CD4-positive, alpha-beta T cell treated with Interleukin-12 subunit alpha and Interleukin-12 subunit beta, for 1 hour (primary cell): ENCODE measurements at places on chromosomes 2 and 18.
A peak's percentile ranks its signal among the peaks of the same experiment; 100 is the strongest.

DNA sequence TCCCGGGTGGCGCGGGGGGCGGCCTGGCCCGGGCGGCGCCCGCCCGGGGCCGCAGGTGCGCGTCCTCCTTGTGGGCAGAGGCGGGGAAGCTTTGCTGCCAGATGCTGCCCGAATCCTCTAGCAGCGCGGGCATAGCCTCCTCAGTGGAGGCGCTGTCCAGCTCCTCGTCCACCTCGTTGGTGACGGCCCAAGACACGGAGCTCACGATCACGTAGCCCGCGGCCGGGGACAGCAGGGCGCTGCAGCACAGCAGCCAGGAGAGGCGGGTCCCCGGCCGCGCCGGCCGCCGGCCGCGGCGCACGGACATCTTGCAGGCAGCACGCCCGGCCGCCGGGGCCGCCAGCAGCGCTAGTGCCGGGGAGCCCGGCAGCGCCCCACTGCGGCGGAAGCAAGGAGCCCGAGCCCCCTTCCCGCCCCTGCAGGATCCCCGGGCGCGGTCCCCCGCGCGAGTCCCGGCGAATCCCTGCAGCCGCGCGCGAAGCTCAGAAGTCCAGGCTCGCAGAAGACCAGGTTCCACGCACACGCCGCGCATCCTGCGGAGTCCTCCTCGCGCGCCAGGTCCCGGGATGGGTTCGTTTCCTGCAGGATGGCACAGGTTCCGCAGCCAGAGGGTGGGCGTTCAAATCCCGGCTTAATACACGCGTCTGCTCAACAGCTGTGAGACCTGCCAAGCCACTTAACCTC lies at the start of gene CREG2:
Gene CREG2 (minus strand): TSS at position 353 of the 684 bp plus-strand sequence. CDS start 46 bp downstream, at position 307.
- DNase-seq, result peak; percentile 59

- no peak for DNase-seq
Observed at GRCh38 chr2:63613391-63613901, 24.7 kb downstream of the MDH1 start.

GRCh38 chr2:64262071-64262470 lies 117.9 kb upstream of the PELI1 start:
- DNase-seq, result no peak

DNA sequence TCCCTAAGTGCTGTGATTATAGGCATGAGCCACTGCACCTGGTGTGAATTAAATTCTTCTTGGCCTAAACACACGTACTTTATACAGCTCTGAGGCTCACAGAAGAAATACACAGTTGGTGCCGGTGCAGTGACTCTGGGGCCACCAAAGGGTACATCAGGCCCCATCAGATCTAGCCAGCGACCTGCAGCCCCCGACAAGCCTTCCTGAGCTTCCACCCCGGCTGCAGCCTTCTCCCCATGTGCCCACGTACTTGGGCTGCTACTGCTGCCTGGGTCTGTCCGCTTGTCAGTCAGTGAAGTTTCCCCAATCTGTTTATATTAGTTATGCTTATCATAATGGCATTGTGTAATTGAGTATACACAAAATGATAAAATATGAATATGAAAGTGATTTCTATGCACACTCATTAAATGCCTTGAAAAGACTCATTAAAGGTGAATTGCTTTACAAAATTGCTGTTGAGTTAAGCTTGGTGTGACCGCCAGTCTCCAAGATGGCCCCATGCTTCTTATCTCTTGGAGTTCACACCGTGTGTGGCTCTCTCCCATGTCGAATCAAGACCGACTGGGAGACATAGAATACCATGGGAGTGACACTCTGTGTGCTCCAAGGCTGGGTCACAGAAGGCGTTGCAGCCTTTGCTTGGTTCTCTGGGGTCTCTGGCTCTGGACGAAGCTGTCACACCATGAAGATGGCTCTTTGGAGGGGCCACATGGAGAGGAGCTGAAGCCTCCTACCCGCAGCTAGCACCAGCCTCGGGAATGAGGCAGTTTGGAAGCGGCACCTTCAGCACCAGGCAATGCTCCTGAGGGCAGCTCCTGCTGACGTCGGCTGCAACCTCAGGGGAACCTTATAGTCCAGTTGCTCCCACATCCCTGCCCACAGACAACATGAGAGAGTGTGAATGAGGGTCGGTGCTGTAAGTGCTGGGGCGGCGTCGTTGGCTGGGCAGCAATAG lies 29.2 kb upstream of the HPCAL1 start:
- DNase-seq, result no peak

DNA sequence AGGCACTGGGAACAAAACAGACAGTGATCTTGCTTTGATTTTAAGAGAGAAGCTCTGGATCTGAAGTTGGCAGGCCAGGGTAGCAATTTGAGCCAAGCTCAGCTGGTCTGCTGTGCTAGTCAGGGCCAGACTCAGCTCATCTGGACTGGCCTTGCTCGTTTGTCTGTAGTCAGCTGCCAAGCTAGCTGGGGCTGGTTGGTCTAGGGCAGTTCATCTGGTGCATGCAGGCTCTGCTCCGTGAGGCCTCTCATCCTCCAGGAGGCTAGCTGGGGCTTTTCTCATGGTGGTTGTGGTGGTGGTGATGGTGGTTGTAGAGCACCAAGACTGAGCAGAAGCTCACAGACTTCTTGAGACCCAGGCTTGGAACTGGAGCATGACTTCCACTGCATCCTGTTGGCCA lies 10.3 kb downstream of the FBLN7 start:
- DNase-seq, result no peak

DNA sequence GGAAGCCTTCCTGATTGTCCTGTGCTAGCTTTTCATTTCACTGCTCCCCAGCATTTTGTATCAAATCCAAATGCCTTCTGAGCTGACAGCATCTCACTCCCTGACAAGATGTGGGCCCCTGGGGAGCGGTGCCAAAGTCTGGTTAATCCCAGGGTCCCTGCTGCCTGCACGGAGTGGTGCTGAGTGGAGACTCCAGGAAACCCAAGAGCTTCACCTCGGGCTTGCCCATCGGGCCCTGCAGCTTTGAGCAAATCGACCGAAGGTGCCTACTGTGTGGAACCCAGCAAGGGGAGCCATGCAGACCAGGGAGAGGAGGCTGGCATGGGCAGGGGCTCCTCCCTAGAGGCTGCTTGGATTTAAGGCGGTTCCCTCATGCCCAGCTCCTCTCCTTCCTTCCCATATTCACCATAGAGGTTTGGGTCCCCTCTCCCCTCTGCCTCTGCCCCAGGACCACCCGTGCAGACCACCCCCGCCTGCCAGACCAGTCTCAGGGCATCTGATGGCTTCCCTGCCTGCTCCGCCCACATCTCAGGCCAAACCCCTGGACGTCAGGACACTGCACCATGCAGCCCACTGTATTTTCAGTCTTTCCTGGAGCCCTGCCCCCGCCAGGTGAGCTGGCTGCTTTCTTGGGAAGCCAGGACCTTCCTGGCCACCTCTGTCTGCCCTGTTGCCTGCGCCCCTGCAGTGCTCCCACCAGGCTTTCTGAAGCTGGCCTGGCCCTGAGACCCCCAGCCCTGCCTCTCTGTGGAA lies 37.8 kb downstream of the RRM2 start:
- DNase-seq, result no peak

GRCh38 chr2:236641051-236641726 lies 71.6 kb downstream of the ACKR3 start:
- DNase-seq, result no peak

DNA sequence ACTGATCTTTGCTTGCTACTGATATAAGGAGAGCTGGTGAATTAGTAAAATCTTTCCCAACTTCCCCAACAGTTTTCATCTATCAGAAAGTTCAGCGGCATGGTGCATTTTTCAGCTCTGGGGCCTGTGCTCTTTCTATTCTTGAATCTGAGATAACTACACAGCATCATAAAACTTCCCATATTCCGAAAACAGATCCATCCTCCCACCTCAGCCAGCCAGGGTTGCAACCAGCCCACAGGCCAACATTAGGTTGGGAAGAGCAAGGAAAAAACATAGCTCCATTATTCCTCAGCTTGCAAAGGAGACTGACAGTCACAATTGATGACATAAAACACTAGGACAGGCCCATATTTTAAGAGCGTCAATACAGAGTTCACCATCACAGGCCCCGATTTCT lies 297.2 kb downstream of the SETBP1 start:
- no peak for DNase-seq

- no peak for DNase-seq
Observed at GRCh38 chr18:73563345-73563744, 584.3 kb downstream of the FBXO15 start.

GRCh38 chr2:100350661-100351185 lies 28.4 kb upstream of the LONRF2 start:
- no peak for DNase-seq

DNA sequence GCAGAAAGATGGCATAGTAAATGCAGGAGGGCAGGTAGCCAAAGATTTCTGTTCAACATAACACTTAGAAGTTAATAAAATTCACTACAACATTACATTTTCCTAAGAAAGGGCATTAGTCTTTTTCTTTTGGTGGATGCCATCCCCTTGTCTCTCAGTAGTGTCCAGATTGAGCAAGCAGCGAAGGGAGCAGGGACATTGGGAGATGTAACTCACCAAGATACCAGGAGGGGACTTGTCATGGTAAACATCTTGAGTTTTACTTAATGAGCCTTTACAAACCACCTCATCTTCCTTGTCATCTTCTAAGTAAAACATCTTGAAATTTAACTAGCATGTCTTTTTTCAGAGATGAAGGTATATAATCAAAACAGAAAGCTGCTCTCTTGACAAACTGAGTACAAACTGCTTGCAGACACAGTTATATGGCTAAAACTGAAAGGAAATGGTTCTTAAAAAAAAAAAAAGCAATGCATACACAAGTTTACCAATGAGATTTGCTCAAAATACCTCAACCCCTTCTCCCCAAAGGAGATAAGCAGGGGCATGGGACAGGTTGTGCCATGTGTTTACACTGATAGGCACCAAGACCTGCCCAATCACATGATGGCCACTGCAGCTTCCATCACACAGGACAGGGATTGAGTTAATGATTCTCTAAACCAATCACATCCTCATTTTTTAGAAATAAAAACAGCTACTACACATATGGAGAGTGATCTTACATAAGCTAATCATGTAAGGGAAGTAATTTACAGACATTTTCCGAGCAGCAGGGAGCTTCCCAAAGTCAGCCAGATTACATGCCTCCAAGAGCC lies 30.3 kb downstream of the LPIN2 start:
- peak; percentile 61 for DNase-seq

- no peak for DNase-seq
Observed at GRCh38 chr2:128439031-128439790, 120.5 kb upstream of the HS6ST1 start.

GRCh38 chr2:109533823-109534222 lies 79.9 kb downstream of the SEPTIN10 start:
- DNase-seq, result no peak

- DNase-seq, result no peak
Observed at GRCh38 chr2:2520401-2520811, 189.3 kb upstream of the MYT1L start.

DNA sequence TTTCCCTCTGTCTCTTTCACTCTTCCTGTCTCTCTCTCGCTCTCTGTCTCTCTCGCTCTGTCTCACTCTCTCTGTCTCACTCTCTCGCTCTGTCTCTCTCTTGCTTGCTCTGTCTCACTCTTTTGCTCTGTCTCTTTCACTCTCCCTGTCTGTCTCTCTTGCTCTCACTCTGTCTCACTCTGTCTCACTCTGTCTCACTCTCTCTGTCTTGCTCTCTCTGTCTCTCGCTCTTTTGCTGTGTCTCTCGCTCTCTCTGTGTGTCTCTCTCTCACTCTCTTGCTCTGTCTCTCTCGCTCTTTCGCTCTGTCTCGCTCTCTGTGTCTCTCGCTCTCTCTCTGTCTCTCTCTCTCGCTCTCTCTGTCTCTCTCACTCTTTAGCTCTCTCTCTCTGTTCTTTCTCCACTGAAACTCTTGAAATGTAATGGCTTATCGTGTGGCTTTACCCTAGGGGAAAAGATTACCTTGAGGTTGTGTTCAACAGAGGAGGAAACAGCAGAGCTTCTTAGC lies 22.9 kb downstream of the INPP1 start:
- DNase-seq, result no peak

DNA sequence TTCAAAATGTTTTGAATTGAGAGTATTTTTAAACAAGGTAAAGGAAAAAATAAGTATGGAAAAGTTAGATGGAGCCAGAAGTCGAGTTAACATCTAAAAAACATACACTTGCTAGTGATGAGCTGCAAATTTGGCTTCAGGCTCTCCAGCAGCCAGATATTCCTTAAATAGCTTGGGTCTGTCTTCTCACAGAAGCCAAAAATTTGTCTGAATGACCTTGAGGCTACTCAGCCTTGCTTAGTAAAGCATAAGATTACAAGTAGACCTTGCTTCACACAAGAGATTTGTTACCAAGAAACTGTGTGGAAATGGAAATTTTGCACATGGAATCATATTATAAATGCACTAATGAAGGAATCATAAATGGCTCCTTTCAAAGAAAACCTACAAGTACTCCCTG lies 40.8 kb upstream of the GRB14 start:
- no peak for DNase-seq

DNA sequence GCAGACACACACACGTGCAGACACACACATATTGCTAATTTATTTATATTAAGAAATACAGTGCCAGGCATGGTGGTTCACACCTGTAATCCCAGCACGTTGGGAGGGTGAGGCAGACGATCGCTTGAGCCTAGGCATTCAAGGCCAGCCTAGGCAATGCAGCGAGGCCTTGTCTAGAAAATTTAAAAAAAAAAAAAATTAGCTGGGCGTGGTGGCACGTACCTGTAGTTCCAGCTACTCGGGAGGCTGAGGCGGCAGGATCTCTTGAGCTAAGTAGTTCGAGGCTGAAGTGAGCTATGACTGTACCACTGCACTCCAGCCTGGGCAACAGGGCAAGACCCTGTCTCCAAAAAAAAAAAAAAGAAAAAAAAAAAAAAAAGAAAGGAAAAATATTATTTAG lies 28.8 kb downstream of the ANXA4 start:
- no peak for DNase-seq

DNA sequence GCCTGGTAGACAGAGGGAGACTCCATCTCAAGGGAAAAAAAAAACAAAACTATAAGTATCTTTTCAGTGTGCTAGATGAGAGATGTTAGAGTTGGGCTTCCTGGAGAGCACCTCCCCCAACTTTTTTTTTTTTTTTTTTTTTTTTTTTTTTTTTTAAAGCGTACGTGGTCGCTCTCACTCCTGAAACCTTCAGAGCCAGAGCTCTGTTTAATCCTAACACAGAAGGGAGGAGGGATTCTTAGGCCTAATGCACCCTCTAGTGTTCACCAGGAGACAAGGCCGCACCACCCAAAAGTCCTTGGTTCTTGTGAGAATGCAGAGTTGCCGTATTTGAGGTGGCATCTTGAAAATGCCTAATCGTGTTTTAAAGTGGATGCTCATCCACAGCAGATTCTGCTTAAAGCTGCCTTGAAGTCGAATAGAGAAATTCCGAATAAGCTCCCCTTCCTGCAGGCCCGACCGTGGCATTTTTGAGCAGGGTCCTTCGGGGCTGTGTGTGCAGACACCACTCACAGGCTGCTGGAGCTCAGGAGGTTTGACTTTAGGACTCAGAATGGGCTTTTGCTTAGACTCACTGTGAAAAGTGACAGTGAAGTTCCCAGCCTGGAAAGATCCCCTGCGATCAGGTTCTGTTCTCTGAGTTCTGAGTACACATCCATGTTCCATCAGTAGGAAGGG lies 252.6 kb downstream of the AGAP1 start:
- peak; percentile 58 for DNase-seq

GRCh38 chr18:22451796-22452195 lies 34.1 kb upstream of the CTAGE1 start:
- DNase-seq, result no peak
